ENCODE measurements at places on chromosomes 1 and 21.

- DNase-seq = no peak
These were observed 16.2 kb upstream of the GPR157 start for GRCh38 chr1:9145021-9145668.

DNA sequence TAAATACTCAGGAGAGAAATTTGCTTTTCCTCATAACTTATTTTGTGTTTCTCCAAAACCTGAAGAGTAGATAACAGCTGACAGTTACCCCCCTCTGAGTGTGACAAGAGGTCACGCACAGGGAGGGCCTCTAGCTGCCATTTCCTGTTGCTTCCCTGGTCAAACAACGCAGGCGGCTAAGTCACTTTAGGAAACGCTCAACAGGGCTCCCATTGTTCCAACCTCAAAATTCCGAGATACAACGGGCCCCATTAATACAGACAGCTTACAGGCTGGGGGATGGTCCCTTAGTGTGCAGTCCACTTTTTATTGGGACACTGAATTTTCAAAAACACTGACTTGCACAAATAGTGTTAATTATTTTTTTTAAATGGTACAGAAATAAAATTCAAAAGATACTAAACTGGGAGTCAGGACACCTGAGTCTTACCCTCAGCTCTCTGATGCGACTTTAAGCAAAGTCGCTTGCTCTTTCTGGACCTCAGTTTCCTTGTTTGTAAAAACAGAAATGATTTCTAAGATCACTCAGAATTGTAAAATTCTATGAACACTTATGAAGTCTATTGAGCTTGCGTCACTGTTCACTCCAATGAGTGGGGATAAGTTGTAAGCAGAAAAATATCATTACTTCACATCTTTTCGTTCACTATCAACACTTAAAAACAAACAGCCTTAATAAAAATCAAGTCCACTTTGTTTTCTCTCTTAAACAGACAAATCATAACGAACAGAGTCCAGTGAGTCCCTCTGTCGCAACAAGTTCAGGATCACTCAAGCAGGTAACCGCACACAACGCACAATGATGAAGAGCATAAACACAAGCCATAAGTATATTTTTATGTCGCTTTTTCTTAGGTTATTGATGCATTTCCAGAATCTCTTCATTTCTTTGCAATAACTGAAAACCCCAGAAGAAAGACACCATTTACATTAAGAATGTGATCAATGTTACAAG is 13.5 kb downstream of the LZIC start:
- DNase-seq = no peak

GRCh38 chr1:7227654-7228053 is 442.4 kb downstream of the CAMTA1 start:
- no peak for DNase-seq

DNA sequence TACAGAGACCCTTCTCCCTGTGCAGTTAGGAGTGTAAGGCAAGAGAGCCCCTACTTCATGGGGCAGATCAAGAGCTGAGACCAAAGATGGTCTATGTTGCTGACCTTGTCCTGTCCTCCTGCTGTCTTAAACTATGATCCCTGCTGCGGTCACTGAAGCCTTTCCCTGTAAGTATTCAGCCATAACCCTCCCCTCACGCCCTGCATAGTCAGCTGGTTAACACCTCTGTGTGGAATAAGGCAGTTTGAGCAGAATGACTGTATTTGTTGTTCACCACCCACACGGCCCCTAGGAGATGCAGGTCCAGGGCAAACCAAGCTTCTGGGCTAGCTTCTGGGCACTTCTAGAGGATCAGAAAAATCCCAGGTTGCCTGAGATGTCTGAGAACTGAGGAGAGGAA is 356 bp downstream of the TSPAN1 start:
- DNase-seq = no peak

GRCh38 chr1:153688736-153689328 is 10.3 kb downstream of the NPR1 start:
- DNase-seq = no peak

DNA sequence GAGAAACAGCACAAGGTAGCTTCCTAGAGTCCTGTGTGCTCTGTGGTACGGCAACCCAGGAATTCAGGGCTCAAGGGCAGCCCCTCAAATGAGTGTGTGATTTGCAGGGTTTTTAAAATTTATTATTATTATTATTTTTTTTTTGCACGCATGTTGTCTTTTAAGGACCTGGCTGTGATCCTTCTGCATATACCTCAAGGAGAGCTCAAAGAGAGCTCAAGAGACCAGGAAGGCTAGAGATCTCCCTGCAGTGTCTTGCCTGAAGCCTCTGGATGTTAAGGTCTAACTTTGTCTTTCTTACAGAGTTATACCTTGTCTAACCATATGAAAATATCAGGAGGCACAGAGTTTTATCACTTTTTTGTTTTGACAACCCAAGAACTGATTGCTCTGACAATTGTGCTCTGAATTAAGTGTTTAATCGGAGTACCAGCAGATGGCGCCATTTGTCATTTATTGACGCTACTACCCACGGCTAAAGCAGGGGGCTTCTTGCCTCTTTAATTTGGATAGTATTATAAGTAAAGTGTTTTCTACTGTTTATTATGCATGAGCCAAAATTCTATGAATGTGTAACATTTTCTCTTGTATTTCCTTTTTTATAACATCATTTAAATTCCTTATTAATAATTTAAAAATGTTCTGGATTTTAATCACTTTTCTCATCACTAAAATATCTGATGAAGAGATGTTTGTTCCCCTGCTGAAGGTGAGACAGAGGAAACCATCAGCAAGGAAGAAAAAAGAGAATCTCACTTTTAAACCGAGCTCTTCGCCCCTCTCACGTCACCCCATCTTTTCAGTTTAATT is 35.8 kb upstream of the LMO4 start:
- DNase-seq = peak; percentile 46

DNA sequence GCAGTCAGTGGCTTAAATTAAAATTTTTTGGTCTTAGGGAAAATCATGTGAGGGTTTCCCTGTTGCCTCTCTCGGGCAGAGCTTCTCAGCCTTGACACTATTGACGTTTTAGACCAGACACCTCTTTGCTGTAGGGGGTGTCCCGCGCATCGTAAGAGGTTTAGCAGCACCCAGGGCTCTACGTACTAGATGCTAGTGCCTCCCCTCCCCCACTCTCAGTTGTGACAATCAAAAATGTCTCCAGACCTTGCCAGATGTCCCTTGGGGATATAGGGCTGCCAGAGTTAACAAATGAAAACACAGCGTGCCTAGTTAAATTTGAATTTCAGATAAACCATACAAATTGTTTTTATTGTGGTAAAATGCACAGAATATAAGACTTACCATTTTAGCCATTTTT is 293.3 kb downstream of the DISC1 start:
- no peak for DNase-seq
